ENCODE measurements at places on chromosomes 12 and 14.

DNA sequence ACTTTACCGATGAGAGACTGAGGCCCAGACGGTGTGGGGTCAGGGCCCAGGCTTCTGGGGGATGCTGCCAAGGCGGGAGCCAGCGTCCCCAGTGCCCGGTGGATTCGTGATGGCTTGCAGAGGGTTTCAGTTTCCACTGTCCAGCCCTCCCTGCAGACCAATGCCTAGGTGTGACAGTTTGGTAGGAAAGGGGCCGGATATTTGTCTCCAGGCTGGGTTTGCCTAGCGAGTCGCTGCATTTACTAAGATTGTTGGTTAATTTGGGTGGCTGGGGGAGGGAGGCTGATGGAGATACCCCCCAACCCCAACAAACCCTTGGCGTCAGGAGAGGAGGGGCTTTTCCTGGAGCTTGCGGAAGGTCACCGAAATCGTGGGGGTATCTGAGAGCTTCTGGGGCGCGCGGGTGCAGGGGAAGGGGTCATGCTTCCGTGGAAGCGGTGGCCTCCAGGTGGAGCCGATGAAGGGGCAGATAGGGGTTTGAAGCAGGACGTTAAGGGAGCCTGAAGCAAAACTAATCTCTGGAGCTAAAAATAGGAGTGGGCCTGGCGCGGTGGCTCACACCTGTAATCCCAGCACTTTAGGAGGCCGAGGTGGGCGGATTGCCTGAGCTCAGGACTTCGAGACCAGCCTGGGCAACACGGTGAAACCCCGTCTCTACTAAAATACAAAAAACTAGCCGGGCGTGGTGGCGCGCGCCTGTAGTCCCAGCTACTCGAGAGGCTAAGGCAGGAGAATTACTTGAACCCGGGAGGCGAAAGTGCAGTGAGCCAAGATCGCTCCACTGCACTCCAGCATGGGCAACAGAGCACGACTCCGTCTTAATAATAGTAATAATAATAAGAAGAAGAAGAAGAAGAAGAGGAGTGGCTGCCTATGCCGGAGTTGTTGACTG lies 1.1 kb upstream of the CDC42BPB start:
- DNase-seq = no peak

- DNase-seq = no peak
Observed at GRCh38 chr14:92651758-92652406, 96.5 kb downstream of the LGMN start.

- DNase-seq = no peak
Observed at GRCh38 chr14:103314496-103315277, 19.4 kb upstream of the EIF5 start.

DNA sequence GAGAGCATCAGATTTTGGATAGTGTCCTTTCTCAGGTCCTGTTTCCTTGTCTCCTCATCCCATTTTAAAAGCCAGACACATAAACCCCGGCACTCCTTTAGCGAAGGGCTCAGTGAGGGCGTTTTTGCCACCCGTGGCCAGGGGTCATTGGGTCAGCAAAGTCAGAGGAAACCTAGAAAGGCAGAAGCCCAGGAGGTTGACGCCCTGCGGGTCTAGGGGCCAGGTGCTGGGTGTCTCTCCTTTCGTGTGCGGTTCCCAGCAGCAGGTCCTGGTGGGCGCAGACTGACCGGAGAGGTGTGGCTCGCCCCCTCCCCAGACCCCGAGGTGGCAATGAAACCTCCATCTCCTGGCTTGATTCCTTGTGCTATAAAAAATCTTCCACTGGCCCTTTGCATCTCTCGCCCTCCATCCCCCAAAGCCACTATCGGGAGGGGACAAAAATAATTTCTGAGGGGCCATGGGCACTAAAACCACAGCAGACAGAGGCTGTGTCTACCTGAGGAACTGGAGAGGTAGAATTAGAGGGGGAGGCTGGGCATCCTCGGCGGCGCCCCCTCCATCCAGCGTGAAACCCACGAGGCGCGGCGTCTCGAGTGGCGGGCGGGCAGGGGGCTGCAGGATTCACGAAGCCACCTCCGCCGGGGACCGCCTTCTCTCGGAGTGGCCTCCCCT lies 858 bp upstream of the FRMD6 start:
- DNase-seq = no peak

DNA sequence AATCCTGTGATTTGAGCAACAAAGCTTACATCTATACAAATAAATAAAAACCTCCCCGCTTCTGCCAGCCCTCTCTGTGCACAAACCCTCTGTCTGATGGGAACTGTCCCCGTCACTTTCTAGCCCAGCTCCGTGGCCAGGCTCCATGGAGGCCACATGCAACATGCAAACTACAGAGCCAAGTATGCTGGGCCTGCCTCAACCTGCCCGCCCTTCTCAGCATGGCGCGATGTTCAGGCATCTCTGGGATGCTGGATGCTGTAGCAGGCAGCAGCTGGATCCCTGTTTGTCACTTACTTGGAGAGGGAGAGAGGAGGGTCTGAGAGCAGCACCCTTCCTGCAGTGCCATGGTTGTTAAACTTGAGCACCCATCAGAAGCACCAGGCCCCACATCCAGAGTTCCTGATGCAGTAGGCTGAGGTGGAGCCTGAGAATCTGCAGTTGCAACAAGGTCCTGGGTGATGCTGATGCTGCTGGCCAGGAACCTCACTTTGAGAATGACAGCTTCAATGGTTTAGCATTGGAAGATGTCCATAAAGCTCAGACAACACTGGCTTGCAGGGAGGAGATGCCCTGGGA lies 32.4 kb downstream of the CLMN start:
- no peak for DNase-seq
